ENCODE measurements at places on chromosomes 5 and 9.

DNA sequence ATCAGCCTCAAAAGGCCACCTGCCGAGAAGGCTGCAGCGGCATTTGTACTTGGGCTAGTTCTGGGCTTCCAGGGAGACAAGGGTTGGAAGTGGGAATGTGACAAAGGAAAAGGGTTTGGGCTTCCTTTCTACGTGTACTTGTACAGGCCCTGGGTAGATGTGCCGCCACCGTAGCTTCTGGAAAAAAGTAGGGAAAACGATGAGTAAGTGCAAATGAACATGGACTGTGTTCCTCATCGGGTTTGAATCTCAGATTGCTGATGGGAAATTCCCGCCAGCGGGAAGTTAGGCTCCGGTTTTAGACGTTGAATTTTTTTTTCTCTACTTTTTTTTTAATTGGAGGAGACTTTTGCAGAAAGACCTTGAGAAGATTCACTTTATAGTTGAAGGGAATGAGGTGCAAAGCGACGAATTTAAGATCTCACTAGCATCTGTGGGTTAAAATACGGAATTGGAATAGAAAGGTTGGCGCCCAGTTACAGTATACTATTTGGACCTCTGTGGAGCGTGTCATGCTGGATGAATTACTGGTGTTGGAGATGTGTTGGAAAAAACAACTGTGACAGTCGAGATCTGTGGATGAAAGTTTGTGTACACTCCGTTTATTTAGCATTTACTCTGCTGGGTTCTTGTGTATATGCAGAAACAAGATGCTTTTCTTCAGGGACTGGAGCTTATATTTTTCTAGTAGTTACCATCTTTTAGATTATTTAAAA lies 1.2 kb downstream of the G3BP1 start:
- no peak for DNase-seq

DNA sequence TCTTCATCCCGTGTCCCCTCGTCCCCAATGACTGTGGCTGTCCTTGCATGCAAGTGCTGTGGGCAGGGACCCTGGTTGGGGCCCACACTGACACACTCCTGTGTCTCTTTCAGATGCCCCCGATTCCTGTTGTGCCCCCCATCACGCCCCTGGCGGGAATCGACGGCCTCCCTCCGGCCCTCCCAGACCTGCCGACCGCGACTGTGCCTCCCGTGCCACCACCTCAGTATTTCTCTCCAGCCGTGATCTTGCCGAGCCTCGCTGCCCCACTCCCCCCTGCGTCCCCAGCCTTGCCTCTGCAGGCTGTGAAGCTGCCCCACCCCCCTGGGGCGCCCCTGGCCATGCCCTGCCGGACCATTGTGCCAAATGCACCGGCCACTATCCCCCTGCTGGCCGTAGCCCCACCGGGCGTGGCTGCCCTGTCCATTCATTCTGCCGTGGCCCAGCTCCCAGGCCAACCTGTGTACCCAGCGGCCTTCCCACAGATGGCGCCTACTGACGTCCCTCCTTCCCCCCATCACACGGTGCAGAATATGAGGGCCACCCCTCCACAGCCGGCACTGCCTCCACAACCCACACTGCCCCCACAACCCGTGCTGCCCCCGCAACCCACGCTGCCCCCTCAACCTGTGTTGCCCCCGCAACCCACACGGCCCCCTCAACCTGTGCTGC lies 75.0 kb downstream of the WNK2 start:
- no peak for DNase-seq

GRCh38 chr9:111730937-111731567 lies 63.7 kb downstream of the SHOC1 start:
- no peak for DNase-seq

DNA sequence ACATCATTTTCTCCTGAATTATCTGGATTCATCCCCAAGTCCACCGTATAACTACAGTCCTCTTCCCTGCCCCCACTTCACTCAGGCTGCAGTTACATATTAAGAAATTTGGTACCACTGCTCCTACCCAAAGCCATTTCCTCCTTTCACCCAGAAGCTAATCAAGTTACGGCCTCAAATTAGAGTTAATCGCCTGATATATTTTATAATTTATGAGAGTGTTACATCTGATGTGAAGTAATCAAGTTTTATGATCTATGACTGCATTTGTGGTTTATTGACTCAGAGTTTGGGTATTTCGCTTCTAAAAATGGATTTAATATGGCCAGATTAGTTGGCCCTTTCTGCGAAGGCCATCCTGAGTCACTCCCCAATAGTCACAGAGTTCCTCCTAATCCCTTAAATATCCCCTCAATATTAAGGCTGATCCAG lies 223.6 kb upstream of the KIF2A start:
- DNase-seq, result no peak

GRCh38 chr9:122777935-122778627 lies 10.7 kb upstream of the OR5C1 start:
- DNase-seq, result peak; percentile 48

DNA sequence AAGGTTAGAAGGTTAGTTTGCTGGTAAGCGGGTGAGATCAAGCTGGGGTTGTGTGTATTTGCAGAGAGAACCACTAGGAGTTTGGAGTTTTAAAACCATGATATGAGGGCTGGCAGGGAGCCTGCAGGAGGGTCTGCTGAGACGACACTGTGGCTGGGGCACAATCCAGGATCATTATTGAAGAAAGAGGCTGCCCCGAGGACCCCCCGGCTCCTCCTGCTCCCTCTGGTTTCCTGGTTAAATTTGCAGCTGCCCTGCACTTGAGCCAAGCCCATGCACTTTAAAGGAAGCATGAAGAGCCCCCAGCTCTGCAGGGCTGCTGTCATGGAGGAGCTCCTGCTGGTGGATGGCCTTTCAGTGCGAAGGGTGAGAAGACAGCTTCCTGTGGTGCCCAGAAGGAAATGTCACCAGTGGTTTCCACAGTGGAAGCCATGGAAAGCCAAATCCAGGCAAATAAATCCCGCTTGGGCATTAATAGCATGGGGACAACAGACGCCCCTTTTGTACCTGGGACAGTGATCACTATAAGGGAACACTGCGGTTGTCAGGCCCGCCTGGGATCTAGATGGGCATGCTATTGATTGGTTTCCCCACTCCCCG lies 140.7 kb downstream of the NSG2 start:
- no peak for DNase-seq

GRCh38 chr5:94329115-94329514 lies 289.3 kb downstream of the KIAA0825 start:
- no peak for DNase-seq

GRCh38 chr9:112647596-112647995 lies 70.3 kb downstream of the INIP start:
- DNase-seq, result no peak

DNA sequence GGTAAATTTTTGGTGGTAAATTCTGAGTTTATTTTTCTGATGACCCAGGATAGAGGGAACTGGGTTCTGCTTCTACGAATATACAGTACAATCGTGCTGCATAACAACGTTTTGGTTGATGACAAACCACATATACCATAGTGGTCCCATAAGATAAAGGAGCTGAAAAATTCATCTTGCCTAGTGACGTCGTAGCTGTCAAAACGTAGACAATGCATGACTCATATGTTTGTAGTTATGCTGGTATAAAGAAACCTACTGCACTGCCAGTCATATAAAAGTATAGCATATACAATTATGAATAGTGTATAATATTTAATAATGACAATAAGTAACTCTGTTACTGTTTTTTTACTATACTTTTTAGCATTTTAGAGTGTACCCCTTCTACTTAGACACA lies 244.0 kb downstream of the GAS1 start:
- DNase-seq, result no peak

GRCh38 chr5:95842854-95843544 lies 20.5 kb upstream of the GLRX start:
- DNase-seq, result no peak

DNA sequence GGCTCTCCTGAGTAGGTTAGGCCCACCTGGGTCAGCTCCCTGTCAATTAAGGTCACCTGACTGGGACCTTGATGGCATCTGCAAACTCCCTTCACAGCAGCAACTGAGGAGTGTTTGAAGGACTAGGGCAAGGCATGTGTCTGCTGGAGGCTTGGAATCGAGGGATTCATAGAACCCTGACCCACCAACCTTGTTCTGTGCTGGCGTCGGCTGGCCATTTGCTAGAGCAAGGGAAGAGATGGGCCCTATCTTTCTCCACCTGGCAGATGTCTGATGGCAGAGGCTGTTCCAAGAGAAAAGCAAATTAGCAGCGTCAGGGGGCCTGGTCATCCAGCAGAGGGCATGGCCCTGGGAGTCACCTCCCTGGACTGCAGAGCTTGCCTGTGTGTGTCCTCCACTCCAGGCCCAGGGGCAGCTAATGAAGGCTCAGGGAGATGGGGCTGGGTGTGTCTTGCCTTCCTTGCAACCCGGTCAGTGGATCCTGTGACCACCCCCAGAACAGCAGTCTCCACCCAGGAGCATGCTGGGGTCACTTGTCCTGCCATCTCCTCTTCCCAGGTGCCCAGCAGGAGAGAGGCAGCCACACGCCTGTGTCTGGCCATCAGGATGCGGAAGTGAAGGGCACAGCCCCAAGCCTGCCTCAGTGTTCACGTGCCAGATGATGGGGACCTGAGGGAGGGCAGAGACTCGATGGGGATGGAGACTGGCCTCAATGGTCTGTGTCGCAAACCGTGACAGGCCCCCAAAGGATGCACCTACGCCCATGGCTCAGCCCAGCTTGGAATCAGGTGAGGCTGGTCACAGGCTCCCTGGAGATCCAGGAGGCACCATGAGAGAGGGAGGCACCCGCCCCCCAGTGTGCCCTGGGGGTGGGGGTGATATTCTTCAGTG lies 53.9 kb downstream of the BARX1 start:
- DNase-seq, result no peak

DNA sequence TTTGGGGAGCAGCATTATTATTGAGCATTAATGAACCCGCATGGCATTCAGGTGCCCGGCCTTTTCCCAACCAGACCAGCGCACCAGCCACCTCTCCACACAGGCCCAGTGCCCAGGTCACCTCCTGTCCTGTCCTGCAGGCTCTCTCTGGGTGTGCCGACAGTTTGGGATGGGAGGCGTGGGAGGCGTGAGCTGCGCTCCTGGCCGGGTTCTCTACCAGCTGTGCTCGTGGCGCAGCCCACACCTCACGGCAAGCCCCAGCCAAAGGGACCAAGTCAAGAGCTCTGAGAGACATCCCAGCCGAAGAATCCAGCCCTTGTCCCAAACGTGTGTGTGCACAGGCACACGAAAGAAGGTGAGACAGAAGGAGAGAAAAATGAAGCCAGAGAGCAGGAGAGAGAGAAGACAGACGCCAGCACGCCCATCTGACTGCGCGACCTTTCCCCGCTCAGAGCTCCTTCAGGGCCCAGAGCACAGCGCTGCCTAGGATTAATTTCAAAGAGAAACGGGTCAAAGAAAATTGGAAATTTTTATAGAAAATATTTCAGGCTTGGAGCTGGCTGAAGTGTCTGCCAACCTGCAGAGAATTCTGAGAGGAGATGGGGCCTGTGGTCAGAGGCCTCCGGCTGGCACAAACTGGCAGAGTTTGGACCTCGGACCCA lies 81.7 kb downstream of the ADAMTS2 start:
- DNase-seq, result no peak

DNA sequence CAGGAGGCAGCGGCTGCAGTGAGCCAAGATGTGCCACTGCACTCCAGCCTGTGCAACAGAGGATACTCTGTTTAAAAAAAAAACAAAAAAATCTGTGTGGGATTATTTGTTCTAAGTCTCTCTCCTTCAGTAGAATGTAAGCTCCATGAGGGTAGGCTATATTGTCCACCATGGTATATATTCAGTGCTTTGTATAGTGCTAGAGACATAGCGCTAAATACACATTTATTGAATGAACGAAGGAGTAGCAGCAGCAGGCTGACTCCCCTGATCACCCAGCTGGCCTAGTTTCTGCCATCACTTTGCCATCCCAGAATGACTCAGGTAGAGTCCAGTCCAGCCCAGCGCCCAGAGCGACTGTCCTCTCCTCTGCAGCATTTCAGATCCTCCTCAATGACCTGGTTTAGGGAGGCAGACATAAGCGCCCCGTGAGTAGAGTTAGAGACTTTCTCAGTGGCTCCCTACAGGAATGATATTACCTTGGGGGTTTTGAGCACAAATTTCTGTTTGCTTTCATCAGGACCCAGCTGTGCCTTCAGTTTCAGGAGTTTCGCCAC lies 716 bp downstream of the HARS1 start:
- no peak for DNase-seq

DNA sequence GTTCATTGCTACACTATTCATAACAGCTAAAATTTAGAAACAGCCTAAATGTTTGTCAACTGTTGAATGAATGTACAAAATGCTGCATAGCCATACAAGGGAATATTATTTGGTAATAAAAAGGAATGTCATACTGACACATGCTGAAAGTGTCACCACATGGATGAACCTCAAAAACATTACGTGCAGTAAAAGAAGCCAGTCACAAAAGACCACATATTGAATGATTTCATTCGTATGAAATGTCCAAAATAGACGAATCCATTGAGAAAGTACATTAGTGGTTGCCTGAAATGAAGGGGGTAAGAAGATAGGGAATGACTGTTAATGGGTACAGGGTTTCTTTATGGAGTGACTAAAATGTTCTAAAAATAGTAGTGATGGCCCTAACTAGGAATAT lies 11.6 kb upstream of the ECM2 start:
- DNase-seq, result no peak

DNA sequence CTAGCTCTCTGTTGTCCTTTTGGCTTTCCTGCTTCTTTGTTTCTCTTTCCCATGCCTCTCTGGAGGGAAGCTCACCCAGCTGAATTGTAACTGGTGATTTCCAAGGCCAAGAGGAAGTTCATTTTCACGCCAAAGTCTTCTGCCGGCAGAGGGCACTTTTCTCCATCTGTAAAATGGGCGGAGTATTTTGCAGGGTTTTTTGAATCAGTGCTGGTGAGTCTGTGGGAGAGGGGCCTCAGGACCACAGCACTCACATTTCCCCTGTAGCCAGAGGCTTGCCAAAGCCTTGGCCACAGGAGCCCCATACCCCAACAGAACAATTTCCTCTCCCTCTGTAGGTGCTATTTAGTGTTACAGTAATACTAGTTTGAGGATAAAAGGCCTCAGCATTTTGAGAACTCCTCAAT lies 42.3 kb upstream of the MATR3 start:
- DNase-seq, result no peak

GRCh38 chr9:128995791-128996190 lies 32.3 kb downstream of the SH3GLB2 start:
- no peak for DNase-seq

DNA sequence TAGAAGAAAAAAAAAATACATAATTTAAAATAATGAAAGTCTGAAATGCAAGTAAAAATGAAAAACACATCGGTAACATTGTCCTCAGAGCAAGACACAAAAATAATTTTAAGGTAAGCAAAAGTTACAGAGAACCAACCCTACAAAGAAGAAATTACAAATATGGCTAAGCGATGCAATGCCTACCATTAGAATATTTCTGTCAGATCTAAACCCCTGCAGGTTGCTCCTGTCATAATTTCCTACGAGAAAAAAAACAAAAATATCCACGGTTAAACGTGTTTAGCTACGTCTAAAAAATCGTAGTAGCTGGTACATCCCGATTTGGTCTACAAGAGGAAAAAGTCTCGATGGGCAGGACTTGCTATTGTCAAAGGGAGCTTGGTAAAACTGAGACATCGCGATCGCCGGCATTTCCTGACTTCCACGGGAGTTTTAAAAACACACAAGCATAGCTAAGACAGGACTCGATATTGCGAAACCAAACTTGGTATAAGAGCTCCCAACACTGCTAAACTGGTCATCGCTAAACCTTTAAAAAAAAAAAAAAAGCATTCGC lies 1.1 kb upstream of the ANXA2R start:
- peak; percentile 71 for DNase-seq
